Glomerular endothelial cell (primary cell): ENCODE measurements at places on chromosomes 1 and 21. TPM values are rescaled to one million over a fixed set of nuclear protein-coding genes. Genes with fewer than 3 reads are reported as not detected.

Gene DCDC2B
- total RNA-seq: not detected in 2 replicates

Gene LY9
- total RNA-seq: not detected in 2 replicates

Gene MRPS14
- total RNA-seq: 14.9 and 15.1 TPM in 2 replicates

Gene IRF6
- total RNA-seq: 0.82 and 1.8 TPM in 2 replicates

Gene SLC5A3
- total RNA-seq: 8.1 and 11.3 TPM in 2 replicates

Gene ERICH3
- total RNA-seq: not detected in 2 replicates

Gene NOC2L
- 73.8 and 73.9 TPM in 2 replicates for total RNA-seq

Gene PYCR2
- total RNA-seq: 35.5 and 40.5 TPM in 2 replicates

Gene DISC1
- total RNA-seq: 22.1 and 36.7 TPM in 2 replicates

GRCh38 chr21:44475266-44475845 lies 20.0 kb downstream of the LRRC3 start:
- no peak for DNase-seq

GRCh38 chr1:74534241-74534640 lies 21.8 kb upstream of the LRRC53 start:
- DNase-seq: no peak

DNA sequence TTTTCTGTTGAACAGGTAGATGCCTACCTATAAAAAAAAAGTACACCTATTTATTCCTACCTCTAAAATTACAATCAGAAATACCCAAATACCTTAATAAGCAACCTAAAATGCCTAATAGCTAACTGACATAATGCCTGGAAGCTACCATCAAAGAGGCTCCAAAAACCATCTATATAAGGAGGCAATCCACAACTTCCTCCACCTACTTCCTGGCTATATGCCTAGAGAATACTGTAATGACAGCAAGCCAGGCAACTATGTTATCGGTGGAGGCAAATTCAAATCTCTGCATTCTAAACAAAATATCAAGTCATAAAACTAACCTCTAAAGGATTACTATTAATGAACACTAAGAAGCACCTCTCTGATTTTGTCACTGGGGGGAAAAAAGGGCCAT lies 10.1 kb downstream of the ZNF644 start:
- DNase-seq: no peak

DNA sequence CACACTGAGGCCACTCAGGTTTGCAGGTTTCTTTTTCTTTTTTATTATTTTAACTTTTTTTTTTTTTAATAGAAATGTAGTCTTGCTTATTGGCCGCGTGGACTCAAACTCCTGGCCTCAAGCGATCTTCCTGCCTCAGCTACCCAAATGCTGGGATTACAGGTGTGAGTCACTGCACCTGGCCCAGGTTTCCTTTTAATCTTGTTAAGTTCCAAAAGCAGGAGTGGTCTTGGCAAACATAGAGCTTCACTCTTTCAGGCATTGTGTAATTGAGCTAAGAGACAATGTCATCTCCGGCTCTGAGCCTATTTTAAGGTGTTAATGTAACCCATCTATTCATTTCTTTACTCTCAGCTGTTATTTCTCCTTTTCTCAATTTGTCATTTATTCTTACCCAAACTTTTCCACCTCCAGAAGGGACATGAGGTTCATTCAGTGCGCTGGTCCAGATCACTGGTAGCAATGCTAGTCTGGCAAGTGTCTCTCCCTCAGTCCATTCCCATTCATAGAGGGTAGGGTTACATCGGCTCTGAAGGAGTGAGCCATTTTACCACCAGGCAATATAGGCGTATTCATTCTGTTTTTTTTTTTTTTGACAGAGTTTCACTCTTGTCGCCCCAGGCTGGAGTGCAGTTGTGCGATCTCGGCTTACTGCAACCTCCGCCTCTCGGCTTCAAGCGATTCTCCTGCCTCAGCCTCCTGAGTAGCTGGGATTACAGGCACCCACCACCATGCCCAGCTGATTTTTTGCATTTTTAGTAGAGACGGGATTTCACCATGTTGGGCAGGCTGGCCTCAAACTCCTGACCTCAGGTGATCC lies 11.3 kb upstream of the MFSD2A start:
- no peak for DNase-seq

DNA sequence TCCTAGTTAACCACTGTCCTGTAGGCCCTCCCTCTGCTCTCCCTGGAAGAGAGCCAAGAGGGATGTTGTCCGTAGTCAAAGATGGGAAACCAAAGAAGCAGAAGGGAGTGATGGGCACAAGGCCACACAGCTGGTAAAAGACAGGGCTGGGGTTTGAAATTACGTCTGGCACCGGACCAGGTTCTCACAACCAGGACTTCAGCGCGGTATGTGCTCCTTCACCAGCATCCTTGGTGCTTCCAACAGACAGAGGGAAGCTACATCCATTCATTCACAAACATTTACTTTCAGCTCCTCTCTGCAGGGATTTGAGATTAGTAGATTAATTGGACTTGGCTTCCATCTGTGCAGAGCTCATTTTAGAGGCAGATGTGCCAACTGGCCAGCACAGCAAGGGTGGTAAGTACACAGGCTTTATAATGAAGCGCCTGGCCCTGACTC lies 191.2 kb downstream of the TRABD2B start:
- no peak for DNase-seq

- no peak for DNase-seq
Measured at GRCh38 chr21:41899426-41900202, 20.5 kb upstream of the PRDM15 start.

GRCh38 chr1:158020886-158021620 lies 27.6 kb downstream of the KIRREL1 start:
- no peak for DNase-seq

GRCh38 chr1:45673956-45674355 lies 12.4 kb downstream of the GPBP1L1 start:
- no peak for DNase-seq

DNA sequence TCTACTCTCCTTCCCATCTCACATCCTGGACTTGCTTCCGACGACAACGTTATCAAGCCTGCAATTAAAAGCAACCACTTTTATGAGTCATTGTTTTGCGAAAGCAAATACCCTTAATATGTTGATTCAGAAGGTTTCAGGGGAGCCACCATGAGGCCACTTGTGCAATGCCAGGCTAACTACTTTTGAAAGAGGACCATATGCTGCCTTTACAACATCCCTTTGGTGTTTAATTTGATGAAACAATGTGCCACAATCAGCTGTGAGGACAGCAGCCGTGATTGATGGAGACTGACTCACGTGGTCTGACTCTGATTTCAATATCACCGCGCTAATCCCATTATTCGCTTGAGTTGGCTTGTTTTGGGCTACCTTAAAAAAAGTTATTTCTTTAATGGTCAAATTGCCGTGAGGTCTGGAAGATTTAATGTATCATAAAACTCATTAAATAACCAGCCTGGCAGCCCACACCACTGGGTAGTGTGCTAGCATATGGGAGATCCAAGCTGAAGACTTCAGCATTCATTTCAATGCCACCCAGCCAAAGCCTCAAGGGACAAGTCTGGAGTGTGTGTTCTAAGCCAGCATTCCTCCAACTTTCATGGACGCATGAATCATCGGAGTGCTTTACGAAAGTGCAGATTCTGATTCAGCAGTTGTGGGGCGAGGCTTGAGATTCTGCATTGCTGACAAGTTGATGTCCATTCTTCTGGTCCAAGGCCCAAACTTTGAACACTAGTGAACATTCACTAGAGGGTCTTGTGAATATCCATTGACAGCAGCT lies 73.3 kb upstream of the PAXBP1 start:
- no peak for DNase-seq

GRCh38 chr1:221891708-221892107 lies 149.8 kb upstream of the DUSP10 start:
- no peak for DNase-seq

DNA sequence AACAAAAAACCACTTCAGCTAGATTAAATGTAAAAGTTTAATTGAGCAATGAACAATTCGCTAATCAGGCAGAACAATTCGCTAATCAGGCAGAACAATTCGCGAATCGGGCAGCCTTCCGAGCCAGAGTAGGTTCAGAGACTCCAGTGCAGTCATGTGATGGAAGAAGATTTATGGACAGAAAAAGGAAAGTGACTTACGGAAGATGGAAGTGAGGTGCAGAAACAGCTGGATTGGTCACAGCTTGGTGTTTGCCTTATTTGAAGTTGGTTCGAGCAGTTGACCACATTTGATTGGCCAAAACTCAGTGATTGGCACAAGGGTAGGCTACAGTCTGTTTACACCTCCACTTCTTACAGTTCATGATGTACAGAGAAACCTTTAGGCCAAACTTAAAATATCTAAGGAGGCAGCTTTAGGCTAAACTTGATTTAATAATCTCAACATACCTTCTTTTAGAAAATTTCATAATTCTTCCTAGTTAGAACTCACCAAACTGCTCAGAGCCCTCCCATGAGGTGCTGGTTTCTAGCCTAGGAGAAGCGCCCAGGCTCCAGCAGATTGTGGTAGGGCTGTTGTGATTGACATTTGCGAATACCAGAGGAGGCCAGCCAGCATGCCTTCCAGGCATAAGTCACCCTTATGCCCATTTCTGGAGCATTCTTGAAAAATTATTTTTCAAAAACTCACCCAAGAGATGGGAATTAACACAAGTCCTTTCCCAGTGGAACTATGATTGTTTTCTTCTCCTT lies 22.8 kb upstream of the KCNC4 start:
- no peak for DNase-seq

GRCh38 chr1:54273092-54273794 lies 73.3 kb downstream of the MRPL37 start:
- DNase-seq: no peak

DNA sequence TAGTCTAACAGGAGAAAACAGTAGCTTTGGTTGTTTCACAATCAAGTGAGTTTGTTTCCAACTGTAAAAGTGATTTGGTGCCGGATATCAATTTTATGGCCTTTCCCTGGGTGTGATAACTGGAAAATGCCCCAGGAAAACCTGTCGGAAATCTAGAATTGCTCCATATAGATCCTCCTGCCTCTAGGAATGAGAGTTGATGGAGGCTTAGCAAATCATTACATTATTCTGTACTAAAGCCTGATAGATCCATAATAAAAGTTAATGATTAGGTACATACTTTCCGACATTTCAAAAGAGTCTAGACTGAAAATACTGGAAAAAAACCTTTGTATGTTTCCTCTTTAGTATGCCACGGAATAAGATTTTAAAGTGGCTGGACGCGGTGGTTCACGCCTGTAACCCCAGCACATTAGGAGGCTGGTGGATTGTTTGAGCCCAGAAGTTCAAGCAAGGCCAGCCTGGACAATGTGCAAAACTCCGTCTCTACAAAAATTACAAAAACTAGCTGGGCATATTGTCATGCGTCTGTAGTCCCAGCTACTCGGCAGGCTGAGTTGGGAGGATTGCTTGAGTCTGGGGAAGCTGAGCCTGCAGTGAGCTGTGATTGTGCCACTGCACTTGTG lies 70.0 kb upstream of the SLC45A1 start:
- DNase-seq: no peak

- DNase-seq: no peak
Measured at GRCh38 chr1:227066999-227067398, 126.9 kb downstream of the COQ8A start.

GRCh38 chr1:84450910-84451309 lies 28.2 kb upstream of the RPF1 start:
- no peak for DNase-seq

DNA sequence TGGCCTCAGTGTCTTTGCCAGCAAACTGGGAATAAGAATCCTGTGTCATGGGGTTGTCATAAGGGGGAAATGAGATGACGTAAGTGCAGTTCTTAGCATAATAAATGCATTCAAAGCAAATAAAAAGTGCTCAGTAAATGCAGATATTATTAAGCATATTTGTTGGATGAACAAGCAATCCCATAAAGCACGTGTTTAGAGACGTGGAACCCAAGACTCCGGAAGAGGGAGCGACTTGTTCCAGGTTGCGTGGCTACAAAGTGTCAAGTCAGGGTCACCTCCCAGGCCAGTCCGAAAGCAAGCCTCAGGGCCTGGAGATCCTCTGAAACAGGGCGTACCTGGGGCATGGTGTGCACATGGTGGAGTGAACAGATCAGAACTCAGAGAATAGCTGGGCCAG lies 58.0 kb upstream of the LAPTM5 start:
- no peak for DNase-seq

DNA sequence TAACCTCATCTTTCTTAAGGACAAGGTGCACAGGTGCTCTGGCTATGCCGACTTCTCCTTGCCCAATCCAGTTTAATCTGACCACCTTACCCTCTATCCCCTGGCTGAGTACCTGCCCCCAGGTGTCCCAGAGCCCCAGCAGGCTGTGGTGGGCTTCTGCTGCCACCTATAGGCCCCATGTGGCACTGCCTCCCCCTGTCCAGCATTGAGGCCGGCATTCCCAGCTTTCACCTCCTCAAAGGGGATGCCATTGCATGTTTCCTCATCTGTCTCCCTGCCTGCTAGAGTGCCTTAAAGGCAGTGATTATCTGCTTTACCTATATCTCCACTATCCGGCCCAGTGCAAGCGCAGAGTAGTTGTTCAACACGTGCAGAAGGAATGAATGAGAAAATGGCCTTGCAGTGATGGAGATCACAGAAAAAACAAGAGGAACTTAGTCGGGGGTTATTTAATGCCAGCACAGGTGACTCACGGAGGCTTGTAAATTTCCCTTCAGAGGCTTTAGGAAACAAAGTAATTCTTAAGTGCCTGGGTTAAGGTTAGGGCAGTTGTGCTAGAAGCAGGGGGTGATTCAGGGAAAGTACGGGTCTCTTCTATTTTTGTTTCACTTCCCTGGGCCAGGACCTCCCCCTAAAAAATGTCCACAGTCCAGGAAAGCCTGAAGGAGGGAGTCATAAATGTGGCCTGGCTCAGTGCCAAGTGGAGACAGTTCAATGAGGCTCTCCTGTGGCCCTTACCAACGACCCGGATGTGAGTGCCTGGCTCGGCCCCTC lies 131.8 kb upstream of the NGF start:
- DNase-seq: no peak

- no peak for DNase-seq
Measured at GRCh38 chr1:25688390-25689119, 72.0 kb downstream of the MAN1C1 start.

- DNase-seq: no peak
Measured at GRCh38 chr21:41726970-41727783, 39.7 kb downstream of the RIPK4 start.

DNA sequence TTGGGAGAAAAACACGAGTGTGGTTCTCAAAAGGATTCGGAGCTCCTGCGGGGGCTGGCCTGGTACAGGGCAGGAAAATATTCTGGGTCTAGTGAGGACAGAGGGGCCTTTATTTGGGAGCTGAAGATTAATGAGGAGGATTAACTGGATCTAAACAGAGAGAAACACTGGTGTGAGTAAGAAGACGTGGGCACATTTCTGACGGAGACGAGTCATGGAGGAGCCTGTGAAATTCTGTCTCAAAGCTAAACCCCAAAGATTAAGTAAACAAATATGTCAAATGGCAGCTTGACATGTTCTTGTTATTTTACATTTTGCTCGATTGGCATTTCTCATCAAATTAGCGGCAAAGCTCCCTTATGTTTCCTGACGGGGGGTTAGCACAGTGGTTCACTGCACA lies 12.8 kb downstream of the PROK1 start:
- no peak for DNase-seq
